ENCODE measurements at places on chromosomes 3 and 15.

DNA sequence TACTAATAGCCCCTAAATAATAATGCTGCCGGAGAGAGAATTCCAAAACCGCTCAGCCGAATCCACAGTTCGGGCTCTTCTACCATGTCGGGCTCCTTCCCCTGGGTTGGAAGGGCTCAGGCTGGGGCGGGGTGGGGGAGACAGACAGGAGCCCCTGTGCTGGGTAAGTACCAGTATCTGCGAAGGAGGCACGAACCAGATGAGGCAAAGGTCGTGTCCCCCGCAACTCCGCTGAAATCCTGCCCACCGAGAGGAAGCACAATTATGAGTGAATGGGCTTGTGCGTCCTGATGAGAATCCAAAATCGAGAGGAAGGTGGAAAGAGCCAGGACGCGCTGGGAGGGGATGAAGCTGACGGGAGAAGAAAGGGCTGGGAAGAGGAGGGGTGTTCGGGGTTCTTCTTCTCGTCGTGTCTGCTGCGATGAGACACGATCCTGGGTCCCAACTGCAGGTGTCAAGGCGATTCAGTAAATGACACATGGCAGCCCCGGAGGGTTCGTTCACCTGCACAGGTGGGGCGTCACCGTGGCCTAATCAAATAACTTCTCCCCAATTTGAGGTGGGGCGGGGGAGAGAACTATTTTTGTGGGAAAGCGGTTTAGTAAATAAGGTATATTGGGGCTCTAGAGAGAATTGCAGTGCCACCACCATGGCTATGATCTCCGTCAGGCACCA lies 707 bp upstream of the FAM81A start:
- DNase-seq, result no peak

DNA sequence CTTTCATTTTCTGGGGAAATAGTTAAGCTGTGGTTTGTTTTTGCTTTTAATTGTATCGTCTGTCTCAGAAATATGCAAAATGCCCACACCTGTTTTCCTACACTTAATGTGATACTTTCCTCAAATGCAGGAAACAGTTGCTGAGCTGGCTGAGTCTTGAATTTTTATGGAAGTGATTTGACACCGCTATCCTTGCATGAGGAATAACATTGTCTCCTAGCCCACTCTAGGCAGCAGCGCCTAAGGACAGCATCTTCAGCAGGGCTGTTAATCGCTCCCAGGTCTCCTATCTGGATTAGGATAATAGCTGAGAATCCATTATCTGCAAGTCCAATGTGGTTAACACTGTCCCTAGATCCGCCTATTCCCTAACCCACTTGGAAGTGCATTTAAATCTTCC lies 132.6 kb upstream of the NR2E3 start:
- no peak for DNase-seq

GRCh38 chr15:95739131-95739530 lies 591.4 kb upstream of the NR2F2 start:
- no peak for DNase-seq

DNA sequence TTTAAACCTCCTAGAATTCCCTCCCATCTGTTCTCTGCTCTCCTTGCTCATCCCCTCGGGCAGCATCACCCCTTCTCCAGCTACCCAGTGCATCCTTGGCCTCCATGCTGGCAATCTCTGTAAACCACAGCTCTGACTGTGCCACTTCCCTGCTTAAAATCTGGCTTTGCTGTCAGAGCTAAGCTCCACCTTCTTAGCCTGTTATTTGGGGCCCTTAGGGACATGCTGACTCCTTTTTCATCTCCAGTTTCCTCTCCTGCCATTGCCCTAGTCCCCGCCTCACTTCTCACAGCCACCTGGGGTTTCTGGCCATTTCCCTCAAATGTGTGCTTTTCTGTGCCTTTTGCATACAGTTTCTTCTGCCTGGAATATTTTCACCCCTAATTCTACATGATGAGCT lies 5.7 kb downstream of the SLC6A20 start:
- DNase-seq, result no peak

DNA sequence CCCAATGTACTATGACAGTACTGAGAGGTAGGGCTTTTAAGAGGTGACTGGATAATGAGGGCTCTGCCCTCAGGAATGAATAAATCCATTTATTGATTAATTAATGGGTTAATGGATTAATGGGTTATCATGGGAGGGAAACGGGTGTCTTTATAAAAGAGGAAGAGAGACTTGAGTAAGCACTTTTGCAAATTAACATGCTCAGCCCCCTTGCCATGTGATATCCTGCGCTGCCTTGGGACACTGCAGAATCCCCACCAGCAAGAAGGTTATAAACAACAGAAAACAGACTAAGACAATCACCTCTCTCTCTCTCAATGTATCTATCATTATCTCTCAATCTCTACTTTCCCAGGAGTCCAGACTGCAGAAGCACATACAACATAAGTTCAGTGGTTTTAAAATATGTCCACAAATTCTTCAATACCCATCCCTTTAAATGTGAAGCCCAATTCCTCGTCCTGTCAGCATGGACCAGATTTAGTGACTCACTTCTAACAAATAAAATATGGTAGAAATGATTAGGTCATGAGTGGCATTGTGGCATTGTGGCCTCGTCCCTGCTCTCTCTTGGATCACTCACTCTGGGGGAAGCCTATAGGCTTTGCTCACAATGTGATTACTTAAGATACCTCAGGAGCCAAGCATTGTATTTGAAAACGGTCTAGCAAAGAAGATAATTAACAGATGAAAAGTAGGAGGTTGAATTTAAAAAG lies 40.0 kb upstream of the IL12A start:
- DNase-seq, result no peak

GRCh38 chr15:71679223-71679792 lies 131.0 kb upstream of the NR2E3 start:
- DNase-seq, result no peak

GRCh38 chr15:92082006-92082843 lies 228.7 kb downstream of the SLCO3A1 start:
- peak; percentile 51 for DNase-seq

DNA sequence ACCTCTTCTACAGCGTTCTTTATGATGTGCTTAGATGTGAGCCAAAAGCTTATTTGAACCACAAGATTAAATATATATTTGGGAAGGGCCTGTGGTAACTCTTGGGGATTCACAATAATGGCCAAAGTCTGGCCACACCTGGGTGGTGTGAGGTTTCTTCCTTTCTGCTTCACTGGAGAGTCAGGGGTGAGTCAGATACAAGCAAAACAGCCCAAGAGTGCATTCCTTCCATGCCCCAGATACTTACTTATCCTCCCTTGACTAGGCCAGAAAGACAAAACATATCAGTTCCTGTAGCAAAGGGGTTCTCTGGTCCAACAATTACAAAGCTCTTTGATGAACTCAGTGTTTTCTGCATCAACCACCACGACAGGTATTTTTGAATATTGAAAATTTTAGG lies 941 bp downstream of the ZBED2 start:
- DNase-seq, result no peak

DNA sequence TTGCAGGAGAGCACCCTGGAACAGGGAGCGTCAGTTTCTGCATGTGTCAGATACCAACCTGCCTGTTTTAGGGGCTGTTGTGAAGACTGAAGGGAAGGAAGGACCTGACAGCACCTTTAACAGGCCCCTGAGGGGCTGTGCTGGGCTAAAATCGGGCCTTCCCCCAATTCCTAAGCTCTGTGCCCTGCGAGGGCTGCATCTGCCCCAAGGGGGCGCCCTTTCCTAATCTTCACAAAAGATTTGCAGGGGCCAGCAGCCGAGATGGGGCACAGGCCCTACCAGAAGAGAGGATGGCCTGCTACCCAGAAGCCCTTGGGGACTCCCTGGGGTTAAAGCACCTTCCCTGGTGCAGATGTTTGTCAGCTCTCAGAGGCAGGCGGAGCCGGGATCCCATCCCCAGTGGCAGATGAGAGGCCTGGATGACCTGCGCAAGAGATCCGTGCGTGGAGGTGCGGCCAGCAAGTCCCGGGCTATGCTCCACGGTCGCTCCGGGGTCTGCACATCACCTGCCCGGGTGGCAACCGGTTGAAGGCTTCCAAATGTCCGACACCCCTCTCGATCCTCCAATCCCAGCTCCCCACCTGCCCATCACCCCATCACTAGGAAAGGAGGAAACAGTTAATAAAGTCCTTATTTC lies 53.6 kb downstream of the RHCG start:
- DNase-seq, result peak; percentile 10

DNA sequence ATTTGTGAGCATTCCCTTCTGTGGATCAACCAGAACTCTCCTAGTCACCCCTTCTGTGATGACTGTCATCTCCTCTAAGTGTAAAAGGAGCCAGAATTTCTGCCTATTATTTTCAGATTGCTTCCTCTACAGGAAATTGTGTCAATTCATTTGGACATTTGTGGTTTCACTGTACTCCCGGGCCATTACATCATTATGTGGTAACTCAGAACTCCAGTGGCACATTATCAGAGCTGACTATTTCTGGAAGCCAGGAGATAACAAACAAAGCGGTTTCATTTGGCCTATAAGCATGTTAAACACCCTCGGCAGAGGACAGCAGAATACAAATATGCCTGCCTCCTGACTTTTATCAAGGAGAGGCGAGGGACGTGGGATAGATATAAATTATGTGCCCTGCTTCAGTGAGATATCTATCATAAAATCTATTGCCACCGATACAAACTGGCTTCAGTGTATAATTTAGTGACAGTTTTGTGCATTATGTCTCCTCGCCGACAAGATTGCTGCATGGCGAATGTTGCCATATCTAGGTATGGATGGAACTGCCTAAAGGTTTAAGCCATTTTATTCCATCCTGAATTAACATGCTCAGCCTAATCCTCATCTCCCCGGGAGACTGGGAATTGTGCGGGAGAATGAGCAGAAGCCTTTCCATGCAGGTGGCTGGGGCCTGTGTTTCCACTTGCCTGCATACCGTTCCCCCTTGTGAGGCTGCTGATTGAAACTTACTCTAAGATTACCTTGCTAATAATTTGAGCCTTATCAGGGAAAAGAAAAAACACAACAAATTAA lies 193.4 kb upstream of the SEMA6D start:
- no peak for DNase-seq

GRCh38 chr3:158744567-158745288 lies 12.5 kb upstream of the RARRES1 start:
- DNase-seq, result no peak

DNA sequence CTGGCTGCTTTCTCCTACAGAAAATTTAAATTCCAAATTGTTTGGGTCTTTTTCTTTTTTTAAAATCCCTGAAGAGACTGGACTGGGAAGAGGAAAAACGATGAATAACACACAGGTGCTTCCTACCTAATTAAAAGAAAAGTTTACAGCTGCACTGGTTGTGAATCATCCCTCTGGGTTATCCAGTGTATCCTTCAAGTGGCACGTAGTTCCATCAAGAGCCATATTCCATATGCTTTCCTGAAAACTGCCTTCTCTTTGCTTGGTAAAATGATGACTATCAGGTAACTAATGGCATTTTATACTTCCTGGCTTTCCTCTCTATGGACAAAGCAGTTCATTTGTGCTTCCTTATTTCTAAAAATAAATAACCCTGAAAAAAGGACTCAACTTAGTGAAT lies 123.2 kb downstream of the MAGI1 start:
- no peak for DNase-seq

- DNase-seq, result no peak
Measured at GRCh38 chr3:127829537-127829936, 7.2 kb upstream of the MGLL start.

DNA sequence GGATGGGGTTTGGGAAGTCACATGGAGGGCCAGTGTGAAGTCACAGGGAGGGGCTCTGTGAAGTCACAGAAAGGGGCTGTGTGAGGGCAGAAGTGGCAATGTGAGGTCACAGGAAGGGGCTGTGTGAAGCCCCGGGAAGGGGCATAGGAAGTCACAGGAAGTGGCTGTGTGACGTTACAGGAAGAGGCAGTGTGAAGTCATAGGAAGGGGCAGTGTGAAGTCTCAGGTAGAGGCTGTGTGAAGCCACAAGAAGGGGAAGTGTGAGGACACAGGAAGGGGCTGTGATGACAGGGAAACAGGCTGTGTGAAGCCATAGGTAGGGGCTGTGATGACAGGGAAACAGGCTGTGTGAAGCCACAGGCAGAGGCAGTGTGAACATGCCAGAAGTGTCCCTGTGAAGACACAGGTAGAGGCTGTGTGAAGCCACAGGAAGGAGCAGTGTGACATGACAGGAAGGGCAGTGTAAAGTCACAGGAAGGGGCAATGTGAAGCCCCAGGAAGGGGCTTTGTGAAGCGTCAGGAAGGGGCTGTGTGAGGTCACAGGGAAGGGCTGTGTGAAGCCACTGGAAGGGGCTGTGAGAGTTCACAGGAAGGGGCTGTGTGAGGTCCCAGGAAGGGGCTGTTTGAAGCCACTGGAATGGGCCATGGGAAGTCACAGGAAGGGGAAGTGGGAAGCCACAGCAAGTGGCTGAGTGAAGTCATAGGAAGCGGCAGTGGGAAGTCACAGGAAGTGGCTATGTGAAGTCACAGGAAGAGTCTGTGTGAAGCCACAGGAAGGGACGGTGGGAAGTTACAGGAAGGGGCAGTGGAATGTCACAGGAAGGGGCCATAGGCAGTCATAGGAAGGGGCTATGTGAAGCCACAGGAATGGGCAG lies 37.1 kb downstream of the GASK1A start:
- DNase-seq, result no peak

DNA sequence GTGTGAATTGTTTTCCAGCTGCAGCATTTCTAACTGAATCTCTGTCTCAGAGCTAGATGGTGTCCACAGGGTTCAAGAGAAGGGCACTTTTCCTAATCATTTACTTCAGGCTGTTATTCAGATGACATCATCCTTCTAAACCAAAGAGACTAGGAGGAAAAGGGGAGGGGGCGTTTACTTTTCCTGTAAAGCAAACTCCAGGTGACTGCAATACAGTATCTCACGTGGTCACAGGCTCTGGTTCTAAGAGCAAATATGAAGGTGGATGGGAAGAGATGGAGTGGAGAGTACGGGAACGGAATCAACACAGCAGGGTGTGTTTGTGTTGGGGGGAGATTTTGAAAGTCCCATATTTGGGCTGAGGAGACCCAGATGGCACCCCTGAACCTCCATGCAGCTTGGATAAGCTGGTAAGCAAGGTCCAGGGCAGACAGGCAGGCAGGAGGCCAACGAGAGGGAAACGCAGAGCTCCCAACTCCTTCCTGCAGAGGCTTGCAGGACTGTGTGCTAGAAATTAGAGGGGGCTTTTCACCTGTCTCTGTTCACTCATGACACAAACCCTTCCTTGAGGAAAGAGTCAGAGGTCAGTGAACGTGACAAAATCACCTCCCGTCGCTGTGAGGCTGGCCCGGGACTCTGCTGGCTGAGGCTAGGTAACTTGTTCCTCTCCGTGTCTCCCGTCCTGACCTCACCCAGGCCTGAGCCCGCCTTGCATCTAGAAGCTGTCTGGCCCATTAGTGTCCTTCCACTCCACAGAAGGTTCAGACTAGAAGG lies 151.2 kb downstream of the OPA1 start:
- no peak for DNase-seq

GRCh38 chr3:5019411-5020241 lies 40.4 kb downstream of the BHLHE40 start:
- DNase-seq, result peak; percentile 89

DNA sequence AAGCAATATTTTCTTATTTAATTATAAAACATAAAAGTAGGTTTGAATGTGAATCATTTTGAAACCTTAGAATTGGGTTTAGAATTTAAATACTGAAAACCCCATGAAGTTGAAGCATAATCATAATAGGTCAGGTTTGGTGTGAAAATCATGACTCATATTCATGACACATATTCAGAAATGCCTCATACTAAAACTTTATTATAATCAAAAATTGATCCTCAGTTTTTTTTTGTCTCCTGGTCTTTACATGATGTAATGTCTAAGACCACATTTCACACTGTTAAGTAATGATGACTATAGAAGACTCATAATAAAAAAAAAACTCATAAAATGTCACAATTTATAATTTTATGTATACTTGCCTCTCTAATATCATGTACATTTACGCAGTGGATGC lies 190.4 kb downstream of the FOXP1 start:
- DNase-seq, result peak; percentile 54
